Fibroblast of the aortic adventitia (primary cell): ENCODE measurements at places on chromosomes 11 and 22. TPM values are rescaled to one million over a fixed set of nuclear protein-coding genes. Genes with fewer than 3 reads are reported as not detected.

DNA sequence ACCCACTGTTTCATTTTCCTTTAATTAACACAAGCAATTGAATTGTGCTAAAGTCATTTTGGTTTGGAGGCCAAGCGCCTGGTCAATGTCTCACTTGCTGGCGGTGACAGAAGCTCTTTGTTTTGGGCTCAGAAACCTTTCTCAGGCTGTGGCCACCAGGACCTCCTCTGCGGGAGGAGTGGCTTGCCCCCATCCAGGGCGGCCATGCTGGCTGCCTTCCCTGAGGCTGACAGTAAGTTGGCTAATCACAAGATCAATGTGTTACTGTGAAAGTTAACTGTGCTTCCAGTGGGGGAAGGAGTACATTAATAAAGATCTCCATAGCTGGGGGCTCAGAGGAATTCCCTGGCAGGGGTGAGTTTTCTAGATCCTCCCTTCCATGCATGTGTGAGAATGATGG, 1074.5 kb downstream of the NTM start:
- DNase-seq, result no peak

The RFPL3 gene
- not detected in 2 replicates for total RNA-seq

DNA sequence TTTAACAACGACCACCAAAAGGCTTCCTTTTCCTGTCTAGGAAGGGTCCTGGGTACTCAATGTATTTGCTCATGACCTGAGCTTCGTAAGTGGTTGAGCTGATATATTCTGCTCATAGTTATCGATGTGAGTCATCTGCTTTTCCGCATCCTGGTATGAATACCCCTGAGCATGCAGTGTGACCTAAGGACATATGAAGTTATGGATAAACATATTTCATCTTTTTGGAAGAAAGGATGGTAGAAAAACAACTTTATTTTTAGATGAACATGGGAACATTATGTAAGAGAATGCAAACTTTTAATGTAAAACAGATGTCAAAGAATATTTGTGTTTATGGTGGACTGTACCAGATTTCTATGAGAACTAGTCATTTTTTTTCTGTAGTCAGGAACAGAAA, 28.4 kb downstream of the TRPC6 start:
- DNase-seq, result no peak

DNA sequence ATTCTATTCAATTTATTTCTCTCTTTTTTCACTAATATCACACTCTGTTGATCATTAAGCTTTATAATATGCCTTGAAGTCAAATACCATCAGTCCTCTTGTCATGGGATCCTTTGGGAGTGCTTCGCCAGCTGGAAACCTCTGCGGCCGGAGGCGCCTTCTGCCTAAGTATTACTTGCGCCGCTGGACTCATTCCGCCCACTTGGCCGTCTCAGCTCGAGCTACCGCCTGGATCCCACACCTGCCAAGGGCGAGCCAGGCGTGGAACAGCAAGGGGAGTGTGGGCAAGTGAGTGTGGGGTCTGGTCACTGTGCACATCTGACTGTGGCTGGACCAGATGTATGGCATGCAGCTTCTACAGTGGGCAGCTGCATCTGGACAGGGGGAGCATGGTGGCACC, 9.1 kb upstream of the MAP6 start:
- no peak for DNase-seq

The NPAS4 gene
- 0.18 TPM in 1 of 2 replicates, not detected in the other for total RNA-seq

The RCOR2 gene
- 2.9 and 3.3 TPM in 2 replicates for total RNA-seq

The MFRP gene
- total RNA-seq, result 0.08 TPM in 1 of 2 replicates, not detected in the other

GRCh38 chr11:70038034-70038834, 39.9 kb upstream of the ANO1 start:
- no peak for DNase-seq

- no peak for DNase-seq
Measured at GRCh38 chr11:128194216-128194615, 393.1 kb downstream of the ETS1 start.

- no peak for DNase-seq
Measured at GRCh38 chr11:8020244-8020597, 33.1 kb downstream of the EIF3F start.

DNA sequence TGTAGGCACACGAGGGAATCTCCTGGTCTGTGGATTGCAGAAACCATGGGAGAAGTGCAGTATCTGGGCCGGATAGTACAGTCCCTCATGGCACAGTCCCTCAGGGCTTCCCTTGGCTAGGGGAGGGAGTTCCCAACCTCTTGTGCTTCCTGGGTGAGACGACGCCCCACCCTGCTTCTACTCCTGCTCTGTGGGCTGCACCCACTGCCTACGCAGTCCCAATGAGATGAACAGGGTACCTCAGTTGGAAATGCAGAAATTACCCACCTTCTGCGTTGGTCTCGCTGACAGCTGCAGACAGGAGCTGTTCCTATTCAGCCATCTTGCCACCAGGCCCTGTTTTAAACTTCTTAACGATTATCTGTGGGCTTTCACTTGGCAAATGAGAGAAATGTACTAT, 157.2 kb upstream of the CARD18 start:
- DNase-seq, result no peak

The LYVE1 gene
- total RNA-seq, result not detected in 2 replicates

GRCh38 chr11:57336111-57336666, 497 bp upstream of the SSRP1 start:
- no peak for DNase-seq

GRCh38 chr11:75578977-75579376, 16.9 kb downstream of the SERPINH1 start:
- no peak for DNase-seq

- DNase-seq, result no peak
Measured at GRCh38 chr22:35065183-35065582, 775 bp upstream of the ISX start.

GRCh38 chr11:120707098-120707497, 195.6 kb downstream of the GRIK4 start:
- DNase-seq, result no peak

The GALR3 gene
- not detected in 2 replicates for total RNA-seq

DNA sequence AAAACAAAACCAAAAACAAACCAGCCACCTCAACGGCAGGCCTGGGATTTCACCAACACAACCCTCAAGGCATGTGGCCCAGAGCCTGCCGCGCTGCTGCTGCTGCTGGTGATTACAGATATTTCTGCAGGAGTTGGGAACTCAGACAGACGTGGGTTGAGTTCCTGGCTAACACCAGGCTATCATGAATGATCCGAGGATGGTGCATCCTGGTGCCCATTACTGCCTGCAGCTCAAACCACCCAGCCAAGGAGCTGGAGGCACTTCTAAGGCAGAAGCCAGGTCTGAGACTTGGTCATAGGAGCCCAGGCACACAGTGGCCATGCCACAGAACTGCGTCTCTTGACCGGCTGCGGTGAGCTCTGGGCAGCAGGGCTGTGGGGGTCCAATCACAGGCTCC, 151.8 kb downstream of the MPPED1 start:
- DNase-seq, result no peak

DNA sequence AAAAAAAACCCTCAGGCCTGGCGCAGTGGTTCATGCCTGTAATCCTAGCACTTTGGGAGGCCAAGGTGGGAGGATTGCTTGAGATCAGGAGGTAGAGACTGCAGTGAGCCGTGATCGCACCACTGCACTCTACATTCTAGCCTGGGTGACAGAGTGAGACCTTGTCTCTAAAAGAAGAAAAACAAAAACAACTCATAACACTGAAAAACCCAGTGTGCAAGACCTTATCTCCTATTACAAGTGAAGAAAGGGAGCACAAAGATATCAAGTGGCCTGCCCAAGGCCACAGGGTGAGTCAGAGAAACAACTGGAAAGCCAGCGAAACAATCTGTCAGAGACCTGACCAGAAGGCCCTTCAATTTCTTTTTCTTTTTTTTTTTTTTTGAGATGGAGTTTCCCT, 2.5 kb downstream of the TXN2 start:
- no peak for DNase-seq

DNA sequence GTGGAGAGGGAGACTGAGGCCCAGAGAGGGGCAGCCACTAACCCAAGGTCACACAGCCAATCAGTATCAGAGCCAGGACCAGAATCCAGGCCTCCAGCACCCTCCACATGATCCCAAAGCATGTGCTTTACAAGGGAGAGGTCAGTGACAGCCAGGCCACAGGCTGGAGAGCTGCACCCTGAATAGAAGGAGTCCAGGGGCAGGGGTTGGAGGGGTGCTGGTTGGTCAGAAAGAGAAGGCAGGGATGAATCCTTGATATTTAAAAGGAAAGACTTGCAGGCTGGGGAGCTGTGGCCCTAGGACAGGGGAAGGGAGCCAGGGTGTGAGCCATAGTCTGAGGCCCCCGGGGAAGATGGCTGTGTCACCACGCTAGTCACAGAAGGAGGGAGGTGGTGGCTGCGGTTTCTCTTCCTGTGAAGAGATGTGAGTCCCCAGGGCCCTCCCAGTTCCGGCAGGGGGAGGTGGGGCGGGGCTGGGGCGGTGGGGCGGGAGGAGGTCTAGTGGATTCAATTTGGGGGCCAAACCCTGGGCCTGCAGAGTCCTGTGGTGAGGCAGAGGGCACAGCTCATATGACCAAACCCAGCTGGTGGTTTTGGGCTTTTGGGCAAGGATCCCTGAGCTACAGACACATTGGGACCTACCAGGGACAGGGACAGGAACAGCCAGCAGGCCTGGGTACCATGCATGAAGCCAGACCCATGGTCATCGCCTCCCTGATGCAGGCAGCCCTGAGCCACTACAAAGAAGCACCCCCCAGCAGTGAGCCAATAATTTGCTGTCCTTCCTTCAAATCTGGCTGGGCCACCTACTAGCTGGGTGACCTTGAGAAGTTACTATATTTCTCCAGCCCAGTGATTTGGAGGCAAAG, 14.0 kb downstream of the RAC2 start:
- peak; percentile 19 for DNase-seq

- DNase-seq, result no peak
Measured at GRCh38 chr11:66879999-66880398, 23.1 kb downstream of the LRFN4 start.

GRCh38 chr11:14320020-14320419, 39.0 kb downstream of the RRAS2 start:
- DNase-seq, result peak; percentile 30
